ENCODE measurements at places on chromosomes 2 and 18. TPM values are rescaled to one million over a fixed set of nuclear protein-coding genes. Genes with fewer than 3 reads are reported as not detected.

The CABLES1 gene
- 11.9 TPM for total RNA-seq

DNA sequence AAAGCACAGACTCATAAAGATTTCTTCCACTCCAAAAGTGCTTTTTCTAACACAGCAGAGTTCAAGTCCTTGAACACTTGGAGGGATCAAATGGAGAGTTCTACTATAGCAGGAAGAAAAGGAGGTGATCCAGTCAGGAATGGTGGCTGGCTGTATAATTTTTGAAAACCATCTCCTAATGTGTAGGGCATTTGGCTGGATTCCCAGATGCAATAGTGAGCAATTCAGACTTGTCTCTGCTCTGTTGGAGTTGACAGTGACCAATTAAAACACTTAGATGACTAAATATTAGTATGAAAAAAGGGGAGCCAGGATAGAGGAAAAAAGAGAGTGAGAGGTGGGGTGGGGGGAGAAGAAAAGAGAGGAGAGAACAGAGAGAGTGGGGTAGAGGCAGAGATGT is 5.3 kb upstream of the G6PC2 start:
- H3K36me3 ChIP-seq = no peaks in the 10 kb centered on the region
- no peaks in the 10 kb centered on the region for H3K4me1 ChIP-seq
- no peak overlapping the region for H3K27ac ChIP-seq
- DNase-seq = no peak
- H3K27me3 ChIP-seq = no peaks in the 10 kb centered on the region
- H3K4me3 ChIP-seq = no peak overlapping the region

DNA sequence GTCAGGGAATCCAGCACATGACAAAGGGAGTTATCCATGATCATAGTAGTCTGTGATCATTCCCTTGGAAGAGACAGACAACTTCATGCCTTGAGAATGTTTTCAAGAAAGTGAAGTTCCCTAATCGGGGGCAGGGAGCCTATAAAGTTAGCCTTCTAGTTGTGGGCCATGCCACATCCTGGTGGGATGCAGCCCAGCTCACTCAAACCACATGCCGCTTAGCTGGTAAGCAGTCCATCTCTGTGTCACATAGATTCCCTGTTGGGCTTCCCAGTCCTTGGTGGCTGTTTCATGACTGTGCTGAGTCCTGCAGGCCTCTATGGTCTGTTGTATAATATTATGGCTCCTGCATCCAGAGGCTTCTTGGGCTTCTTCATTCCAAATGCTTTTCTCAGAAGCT is 11.4 kb upstream of the ARHGAP25 start:
- H3K27me3 ChIP-seq = no peaks in the 10 kb centered on the region
- H3K27ac ChIP-seq = no peak overlapping the region
- DNase-seq = no peak
- no peak overlapping the region for H3K4me3 ChIP-seq

- H3K27me3 ChIP-seq = no peaks in the 10 kb centered on the region
- no peak for DNase-seq
- H3K4me3 ChIP-seq = no peak overlapping the region
- H3K36me3 ChIP-seq = no peaks in the 10 kb centered on the region
- no peak overlapping the region for H3K27ac ChIP-seq
Measured at GRCh38 chr2:132754392-132754791, 84.4 kb upstream of the LYPD1 start.

GRCh38 chr2:166454006-166454595 is 39.9 kb downstream of the SCN7A start:
- no peaks in the 10 kb centered on the region for H3K4me1 ChIP-seq
- H3K4me3 ChIP-seq = no peak overlapping the region
- no peak for DNase-seq
- peak overlapping the region; percentile 75 for H3K27ac ChIP-seq

- H3K27me3 ChIP-seq = no peaks in the 10 kb centered on the region
- H3K27ac ChIP-seq = no peak overlapping the region
- no peaks in the 10 kb centered on the region for H3K36me3 ChIP-seq
- no peak overlapping the region for H3K4me3 ChIP-seq
- H3K4me1 ChIP-seq = no peaks in the 10 kb centered on the region
Measured at GRCh38 chr2:62114564-62114963, 81.4 kb upstream of the B3GNT2 start.
